Bronchial smooth muscle cell (primary cell): ENCODE measurements at places on chromosomes 4 and X. TPM values are rescaled to one million over a fixed set of nuclear protein-coding genes. Genes with fewer than 3 reads are reported as not detected.

Gene EREG
- total RNA-seq: under 0.01 and 0.32 TPM in 2 replicates

Gene SCD5
- total RNA-seq: 11.6 and 14.2 TPM in 2 replicates

Gene CHIC1
- total RNA-seq: 9.9 and 15.2 TPM in 2 replicates

Gene ZMYM3
- 8.7 and 11.2 TPM in 2 replicates for total RNA-seq

Gene TEX13D
- not detected in 2 replicates for total RNA-seq

Gene CT45A5
- not detected in 2 replicates for total RNA-seq

Gene GRSF1
- 69.4 and 80.4 TPM in 2 replicates for total RNA-seq

Gene HMGN5
- 0.52 and 1.1 TPM in 2 replicates for total RNA-seq

Gene PF4V1
- total RNA-seq: 1.9 and 12.0 TPM in 2 replicates

Gene FDCSP
- not detected in 2 replicates for total RNA-seq

Gene DMD
- total RNA-seq: 0.26 and 1.9 TPM in 2 replicates
